ENCODE measurements at places on chromosomes 1 and 21. TPM values are rescaled to one million over a fixed set of nuclear protein-coding genes. Genes with fewer than 3 reads are reported as not detected.
A peak's percentile ranks its signal among the peaks of the same experiment; 100 is the strongest.

The KCNQ4 gene
- total RNA-seq: under 0.01 TPM

The ERICH3 gene
- total RNA-seq: not detected

The OR2L5 gene
- not detected for total RNA-seq

The OR6N1 gene
- not detected for total RNA-seq

- DNase-seq: peak; percentile 53
These were observed 100.9 kb downstream of the TSEN15 start for GRCh38 chr1:184152434-184152898.

DNA sequence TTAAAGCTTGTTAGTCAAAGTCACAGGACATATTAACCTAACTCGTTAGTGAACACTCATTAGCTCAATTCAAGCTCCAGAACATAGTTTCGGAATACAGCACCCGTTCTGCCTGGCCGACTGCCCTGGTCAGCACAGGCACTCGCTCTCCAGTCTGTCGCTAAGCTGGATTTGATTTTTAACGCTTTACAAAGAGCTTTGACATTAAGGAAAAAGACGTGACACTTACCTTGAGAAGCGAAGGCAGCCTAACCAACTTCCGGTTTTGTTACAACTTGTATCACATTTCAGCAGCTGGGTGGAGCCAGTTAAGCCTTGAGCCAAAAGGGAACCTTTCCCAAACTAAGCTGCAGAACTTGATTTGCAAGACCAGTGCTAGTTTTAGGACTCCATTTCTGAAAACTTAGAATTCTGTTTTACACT lies at the start of gene FRRS1:
FRRS1 (minus strand) TSS at position 258 of the 423 bp plus-strand sequence. CDS start 17,867 bp downstream, outside the sequence.
- DNase-seq: peak; percentile 75

DNA sequence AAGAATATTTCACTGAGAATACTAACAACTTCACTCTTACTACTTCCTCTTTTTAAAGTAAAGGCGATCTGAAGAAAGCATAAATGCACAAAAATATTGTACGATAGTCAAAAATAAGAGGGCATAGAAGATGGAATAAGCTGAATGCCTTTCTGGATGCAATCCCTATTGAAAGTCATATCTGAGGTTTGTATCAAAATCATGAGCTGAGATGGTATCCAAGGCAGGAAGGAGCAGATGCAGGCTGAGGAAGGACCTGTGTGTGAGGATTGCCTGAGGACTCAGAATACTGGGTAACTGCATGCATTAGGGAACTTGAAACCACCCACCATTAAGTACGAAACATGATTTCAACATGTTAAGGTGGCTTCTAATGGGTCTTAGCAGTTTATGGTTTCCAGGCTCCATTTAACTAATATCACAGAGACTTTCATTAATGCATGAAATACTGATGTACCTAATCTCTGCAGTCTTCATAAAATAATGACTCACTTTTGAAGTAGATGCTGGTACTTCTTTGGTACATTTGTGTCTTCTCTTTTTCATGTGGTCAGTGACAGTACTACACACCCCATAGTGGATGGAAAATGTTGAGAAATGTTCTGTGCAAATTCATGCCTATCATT lies 29.6 kb upstream of the RGS1 start:
- no peak for DNase-seq

GRCh38 chr1:86429122-86429725 lies 5.3 kb downstream of the CLCA2 start:
- DNase-seq: peak; percentile 47

- no peak for DNase-seq
These were observed 55.5 kb downstream of the SCCPDH start for GRCh38 chr1:246779561-246780175.

DNA sequence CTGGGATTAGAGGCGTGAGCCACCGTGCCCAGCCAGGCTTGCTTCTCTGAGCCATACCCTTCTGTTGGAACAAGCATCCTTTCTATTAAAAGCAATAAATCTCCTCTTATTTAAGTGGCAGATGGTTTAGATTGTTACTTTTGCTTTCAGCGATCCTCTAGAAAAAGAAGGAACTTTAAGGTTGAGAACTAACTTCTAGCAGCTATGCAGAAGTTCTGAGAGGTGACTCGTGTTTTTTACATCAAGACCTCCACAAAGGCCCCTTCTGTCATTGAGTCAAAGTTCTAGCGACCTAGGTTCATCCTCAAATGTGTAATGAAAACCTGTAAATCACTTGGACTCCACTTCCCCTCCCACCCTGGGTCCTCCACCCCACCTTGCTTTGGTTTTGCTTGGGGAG lies 30.8 kb downstream of the PLEKHO1 start:
- DNase-seq: no peak

DNA sequence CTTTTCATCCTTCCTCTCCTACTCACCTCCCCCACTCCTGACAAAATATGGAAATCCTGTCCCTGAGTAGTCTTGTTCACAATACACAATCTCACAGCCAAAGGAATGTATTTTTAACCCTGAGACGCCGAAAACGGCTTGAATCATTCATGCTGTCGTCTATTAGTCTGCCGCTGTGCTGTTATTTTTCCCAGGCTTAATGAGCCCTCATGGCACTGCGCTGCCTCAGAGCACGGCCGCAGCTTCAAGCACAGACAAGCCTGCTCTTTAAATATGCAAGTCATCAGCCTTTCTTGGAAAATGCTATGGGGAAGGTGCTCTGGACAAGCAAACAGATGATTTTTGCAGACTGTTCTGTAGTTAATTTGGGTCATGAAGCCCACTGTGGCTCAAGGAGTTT lies 302.7 kb downstream of the DISC1 start:
- DNase-seq: peak; percentile 68

- no peak for DNase-seq
These were observed 110.4 kb downstream of the PTPRC start for GRCh38 chr1:198749279-198749678.

DNA sequence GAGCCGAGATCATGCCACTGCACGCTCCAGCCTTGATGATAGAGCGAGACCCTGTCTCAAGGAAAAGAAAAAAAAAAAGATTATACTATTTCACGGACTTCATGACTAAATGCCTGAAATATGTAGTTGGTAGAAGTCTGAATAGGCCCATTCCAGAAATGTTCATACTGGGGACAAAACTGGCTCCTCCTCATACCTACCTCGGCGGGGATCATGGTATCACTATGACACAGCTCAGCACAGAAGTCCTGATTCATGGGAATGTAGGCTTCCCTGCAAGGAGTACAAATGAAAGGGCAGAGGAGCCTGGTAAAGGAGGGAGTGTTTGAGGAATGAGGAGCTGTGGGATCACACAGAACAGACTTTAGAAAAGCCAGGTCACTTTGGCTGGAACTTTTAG lies 5.0 kb downstream of the SPATA46 start:
- DNase-seq: no peak

- DNase-seq: peak; percentile 11
These were observed 36.5 kb downstream of the NGF start for GRCh38 chr1:115301438-115302020.

DNA sequence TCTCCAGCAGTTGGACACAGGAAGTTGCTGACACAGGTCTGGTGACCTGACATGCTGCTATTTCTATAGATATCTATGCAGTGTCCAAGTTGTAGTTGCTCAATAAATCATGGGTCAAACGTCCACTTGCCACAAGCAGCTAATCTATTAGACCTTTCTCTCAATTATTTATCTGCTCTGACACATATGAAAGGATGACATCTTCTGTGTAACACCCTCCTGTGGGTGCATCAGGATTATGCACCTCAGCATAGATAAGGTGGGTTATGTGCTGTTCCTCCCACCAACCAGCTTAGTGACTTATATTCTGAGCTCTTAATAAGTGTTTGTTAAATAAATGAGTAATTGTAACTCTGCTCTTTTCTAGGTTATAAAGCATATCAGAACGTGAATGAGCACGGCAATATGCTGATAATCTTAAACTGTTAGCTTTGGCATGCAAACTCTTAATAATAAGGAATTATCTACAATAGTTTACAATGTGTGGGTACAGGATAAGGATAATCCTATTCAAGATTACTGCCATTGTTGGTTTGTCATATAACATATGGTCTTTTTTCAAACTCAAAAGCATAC lies 90.7 kb upstream of the GCLM start:
- DNase-seq: no peak

Data from fibroblast of villous mesenchyme (primary cell).